ENCODE measurements at places on chromosomes 13 and 19.

DNA sequence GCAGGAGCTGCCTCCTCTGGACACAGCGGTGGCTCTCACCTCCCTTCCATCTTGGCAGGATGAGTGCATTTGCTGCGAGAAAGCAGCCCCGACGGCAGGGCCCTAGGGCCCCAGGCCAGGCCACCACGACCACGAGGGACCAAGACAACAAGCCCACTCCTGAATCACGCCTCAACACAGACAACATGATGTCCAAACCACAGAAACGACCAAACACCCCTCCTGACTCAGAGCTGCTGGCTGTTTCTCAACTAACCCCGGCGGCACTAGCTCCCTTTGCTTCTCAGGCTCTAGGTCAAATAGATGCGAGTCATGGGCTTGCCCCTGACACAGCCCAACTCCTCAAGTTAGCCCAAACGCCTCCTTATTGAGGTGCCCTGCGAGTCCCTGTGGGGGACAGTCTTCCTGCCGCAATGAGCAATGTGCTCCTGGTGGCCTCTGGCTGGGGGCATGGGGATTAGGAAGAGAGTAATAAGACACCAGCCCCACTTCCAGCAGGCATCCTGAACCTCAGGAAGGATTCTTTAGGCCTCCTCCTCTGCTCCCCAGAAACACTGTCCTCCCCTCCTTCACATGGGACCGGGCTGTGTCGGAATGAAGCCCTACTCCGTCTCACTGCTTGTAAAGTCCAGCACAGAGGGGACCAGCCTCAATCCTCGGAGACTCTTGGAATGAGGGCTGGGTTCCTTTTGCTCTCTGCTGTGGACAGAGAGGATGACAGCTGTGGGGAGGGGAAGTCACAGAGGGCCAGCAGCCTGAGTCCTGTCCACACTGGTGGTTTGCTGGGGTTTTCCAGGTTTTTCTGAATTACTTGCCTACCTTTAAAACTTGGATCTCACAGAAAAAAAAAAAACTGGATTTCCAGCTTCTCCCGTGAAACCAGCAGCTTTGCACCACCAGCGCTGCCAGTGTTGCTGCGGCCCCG is 6.9 kb upstream of the ATF5 start:
- DNase-seq, result no peak

- DNase-seq, result no peak
Measured at GRCh38 chr13:106499896-106500295, 35.6 kb downstream of the EFNB2 start.

DNA sequence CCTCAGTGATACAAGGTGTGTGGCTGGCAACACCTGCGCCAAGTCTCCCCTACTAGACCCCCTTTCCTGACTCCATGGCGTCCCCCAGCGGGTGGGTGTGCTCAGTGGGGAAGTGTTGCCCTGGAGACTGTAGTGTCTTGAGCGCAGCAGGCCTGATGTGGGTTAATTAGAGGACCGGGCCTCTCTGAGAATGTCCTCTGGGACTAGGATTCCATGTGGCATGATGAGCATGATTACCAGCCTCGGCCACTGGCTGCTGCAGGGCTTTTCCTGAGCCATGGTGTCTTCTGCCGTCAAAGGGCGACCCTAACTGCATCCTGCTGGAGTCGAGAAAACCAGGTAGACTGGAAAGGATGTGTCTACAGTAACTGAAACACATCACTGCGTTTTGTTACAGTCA is 28.1 kb downstream of the MICOS13 start:
- DNase-seq, result no peak

DNA sequence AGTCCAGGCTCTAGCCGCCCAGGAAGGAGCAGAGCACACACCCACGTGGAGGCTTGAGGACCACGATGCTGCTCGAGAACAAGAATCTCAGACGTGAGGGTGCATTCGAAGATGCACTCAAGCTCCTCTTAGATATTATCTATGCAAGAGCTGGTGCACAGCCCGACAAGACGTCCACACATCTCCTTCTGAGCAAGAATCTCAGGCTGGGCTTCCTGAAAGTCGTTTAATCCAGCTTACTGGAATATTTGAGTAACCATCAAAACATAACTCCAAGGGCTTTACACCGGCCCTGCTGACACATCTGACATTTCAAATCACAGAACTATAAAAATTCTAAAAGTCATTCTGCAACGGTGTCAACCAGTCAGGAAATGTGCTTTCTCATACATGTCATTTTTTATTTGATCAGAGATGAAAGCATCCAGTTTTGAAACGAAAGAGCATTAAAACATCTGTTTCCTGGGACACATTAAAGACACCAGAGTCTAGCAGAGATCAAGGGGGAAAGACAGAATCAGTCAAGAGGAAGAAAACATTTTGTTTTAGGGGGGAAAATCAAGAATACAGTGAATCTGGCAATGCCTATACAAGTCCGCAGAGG is 177.7 kb upstream of the IRS2 start:
- DNase-seq, result no peak

DNA sequence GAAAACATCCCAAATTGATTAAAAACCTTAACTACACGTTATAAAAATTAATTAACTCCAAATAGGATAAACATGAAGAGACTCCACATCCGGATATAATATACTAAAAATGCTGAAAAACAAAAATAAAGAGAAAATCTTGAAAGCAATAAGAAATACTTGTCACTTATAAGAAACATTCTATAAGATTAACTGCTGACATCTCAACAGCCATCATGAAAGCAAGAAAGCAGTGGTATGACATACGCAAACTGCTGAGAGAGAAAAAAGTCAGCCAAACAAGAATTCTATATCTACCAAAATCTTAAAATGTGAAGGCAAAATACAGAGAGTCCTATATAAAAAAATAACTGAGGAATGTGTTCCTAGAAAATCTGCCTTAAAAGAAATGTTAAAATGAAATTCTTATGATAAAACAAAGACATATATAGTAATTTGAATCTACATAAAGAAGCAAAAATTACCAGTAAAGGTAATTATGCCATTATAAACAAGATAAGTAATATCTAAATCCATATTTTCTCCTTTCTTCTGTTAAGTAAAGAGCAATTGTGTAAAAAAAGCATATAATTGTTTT is 1851.1 kb downstream of the PCDH9 start:
- no peak for DNase-seq

- DNase-seq, result no peak
Measured at GRCh38 chr19:50449236-50449899, 16.7 kb downstream of the MYBPC2 start.

GRCh38 chr13:40023595-40024203 is 368.2 kb downstream of the COG6 start:
- DNase-seq, result no peak

GRCh38 chr19:1825909-1826556 is 14.0 kb upstream of the ATP8B3 start:
- DNase-seq, result peak; percentile 81

DNA sequence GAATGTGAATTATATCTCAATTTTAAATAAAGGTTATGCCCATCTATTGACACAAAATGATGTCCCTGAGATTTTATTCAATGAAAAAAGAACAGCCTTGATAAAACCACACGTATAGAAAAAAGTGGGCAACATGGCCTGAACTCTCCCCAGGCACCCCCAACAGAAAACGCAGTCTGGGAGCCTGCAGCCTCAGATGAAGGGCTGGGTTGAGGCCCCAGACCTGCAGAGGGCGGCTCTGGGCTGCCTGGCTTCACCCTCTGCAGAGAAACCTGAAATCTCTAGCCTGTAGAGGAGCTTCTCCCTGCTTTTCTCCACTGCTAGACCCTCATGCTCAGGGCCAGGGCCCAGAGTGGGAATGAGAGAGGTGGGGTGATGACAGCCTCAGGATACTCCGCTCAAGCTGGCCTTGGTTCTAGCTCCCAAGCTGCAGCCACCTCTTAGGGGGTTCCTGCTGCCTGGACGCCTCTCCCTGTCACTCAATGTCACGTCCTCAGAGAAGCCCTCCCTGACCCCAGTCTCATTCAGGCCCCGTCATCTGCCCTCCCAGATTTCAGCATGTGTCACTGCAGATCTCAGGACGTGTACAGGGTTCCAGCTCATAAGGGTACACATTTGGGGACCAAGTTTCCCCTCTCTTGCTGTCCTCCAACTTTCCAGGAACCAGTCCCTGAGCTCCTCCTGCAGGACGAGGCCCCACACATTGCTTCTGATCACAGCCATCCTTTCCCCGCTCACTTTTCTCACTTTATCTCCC is 1.8 kb downstream of the MBD3 start:
- DNase-seq, result peak; percentile 35

- DNase-seq, result peak; percentile 44
Measured at GRCh38 chr19:37227996-37228395, 10.0 kb downstream of the ZNF383 start.

Measured in CD4-positive, alpha-beta T cell treated with Interleukin-12 subunit alpha and Interleukin-12 subunit beta, for 1 hour (primary cell).